ENCODE measurements at places on chromosomes 1 and 21.

GRCh38 chr1:204962742-204963632, 80.0 kb upstream of the CNTN2 start:
- no peak for DNase-seq

- no peak for DNase-seq
Observed at GRCh38 chr1:205692423-205692822, 12.1 kb upstream of the SLC45A3 start.

DNA sequence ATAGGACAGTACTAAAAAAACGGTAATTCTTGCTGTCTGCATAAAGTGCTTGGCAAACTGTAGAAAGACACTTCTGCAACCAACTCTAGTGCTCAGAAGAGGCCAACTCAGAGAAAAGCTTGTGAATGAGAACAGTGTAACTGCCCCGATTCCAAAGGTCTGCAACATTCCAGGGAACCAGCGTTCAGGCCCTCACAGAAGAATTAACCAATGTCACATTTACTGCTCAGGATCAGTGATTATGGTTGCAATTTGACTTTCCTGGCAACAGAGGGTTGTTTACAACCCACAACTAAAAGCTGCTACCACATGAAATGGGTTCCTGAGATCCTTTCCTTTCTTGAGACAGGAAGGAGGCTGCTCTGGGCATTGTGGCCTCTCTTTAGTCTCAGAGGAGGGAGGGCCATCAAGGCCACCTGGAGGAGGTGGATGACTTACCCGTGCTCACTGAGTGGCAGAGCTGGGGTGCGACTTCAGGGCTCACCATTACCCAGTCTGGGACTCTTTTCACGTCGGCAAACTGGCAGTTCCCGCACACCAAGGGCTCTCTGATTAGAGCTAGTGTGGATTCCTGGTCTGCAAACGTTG, 15.3 kb downstream of the SRSF4 start:
- no peak for DNase-seq

DNA sequence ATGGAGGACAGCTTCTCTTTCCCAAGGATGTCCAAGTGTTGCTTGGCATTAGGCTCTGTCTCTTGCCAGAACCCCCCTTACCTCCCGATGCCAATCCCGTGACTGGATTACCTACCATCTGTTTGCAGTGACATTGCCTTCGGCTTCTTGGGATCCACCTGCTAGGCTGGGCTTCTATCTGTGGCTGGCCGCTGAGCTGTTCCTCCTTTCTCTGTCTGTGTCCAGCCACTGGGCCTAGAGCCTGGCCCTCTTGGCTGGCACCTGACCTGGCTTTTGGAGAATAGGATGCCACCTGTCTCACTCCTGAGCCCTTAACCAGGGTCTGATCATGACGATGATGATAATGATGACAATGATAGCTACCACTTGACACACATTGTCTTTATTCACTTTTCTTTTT, 41.6 kb upstream of the STUM start:
- DNase-seq: no peak

DNA sequence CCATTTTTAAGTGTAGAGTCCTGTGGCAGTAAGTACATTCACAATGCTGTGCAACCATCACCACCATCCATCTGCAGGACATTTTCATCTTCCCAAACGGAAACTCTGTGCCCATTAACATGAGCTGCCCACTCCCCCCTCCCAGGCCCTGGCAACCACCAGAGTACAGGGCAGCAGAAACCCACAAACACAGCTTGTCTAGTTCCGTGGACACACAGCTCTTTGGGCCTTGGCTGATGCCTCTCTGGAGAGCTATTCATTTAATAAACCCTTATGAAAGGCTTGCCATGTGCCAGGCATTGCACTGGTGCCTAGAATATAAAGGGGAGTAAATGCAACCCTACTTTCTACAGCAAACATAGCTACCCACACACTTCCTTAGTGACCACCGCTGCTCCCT, 28.0 kb downstream of the STUM start:
- no peak for DNase-seq

- no peak for DNase-seq
Observed at GRCh38 chr1:70874818-70875217, 172.8 kb downstream of the PTGER3 start.

Measured in CD4-positive, alpha-beta T cell treated with Interleukin-17A for 1 hour (primary cell).